ENCODE measurements at places on chromosomes 1 and 21.

DNA sequence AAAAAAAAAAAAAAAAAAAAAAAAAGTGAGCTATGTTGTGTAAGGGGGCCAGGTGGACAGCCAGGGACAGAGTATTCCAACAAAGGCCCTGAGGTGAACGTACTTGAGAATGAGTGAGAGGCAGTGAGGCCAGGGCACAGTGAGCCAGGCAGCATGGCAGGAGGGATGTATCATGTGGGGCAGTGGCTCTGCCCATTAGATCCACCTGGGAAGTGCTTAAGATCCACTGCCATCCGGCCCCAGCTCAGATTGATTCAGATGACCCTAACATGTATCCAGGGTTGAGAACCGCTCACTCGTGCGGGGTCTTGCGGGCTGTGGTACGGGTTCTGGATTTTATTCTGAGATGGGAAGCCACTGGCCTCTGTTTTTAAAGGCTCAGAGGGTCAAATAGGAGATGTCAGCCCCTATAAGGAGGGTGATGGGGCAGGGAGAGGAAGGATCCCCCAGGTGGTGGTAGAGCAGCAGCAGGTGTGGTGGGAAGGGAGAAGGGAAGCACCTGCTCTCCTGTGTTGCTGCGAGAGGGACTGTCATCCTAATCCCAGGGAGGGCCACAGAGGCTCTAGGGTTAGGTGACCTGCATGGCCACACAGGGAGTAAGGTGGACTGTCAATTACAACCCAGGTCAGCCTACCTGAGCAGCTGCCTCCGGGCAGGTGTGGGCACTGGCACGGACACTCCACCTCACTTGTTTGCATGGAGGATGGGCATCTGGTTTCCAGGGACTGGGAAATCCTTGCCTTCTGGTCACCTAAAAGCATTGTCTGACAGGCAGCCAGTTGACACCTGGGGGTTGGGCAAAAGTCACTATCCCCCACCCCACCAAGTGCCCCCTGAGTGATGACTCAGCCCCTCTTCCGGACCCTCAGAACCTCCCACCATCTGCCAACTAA lies 31.6 kb downstream of the CDK18 start:
- no peak for DNase-seq

DNA sequence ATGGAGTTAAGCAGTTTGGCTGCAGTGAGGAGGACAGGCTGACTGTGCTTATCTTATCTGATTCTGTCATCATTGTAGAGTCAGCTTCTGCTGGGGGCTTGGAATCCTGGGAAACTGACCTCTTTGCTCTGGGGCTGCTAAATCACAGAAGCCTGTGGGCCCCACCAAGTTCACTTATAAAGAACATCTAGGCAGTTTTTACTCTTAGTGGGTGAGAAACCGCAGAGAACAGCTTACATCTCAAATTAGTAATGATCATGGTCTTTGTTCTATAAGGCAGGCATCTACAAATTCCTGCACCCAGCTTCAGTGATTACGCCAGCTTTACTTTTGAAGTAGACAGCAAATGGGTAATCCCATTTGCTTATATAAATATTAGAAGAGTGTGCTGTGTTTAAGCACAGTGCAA lies 75.7 kb downstream of the ZC3H11B start:
- no peak for DNase-seq

DNA sequence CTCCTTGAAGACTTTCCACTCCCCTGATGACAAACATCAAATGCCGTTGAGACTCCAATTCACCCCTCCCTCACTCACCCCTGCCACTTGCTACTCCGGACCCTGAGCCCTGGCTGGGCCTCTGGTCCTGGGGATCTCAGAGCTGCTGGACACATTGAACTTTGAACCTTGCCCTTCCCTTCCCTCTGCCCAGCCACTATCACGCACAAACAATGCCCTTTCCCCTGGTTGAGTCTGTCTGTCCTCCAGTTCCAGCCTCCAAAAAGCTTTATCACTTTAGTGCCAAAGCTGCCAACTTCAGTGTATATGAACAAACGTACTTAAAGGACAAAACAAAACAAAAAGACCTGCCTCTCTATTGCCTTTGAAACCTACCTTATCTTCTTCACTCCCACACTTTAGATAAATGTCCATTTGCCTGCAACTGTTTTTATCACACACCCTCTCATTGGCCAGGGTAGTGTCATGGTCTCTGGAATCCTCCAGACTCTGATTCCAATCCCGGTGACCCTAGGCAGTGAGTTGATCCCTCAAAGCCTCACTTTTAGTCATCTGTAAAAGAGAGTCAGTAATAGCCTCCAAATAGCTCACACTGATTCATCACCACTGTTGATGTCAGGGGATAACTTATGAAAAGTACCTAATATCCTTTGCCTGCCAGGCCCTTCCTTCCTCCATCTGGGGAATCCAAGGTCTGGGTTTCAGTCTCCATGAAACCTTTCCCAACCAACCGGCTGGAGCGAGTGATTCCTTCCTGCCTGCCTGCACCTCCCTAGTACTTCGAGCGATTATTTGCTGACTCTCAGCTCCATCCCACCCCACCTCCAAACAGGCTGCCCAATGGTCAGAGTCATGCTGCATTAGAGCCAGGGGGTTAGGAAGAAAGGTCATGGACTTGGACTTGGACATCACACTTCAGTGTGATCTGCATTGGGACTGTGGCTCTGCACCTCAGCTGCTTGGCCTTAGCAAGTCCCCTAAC lies 15.9 kb upstream of the SPOCD1 start:
- no peak for DNase-seq

- no peak for DNase-seq
These were observed 156.0 kb upstream of the VAMP3 start for GRCh38 chr1:7615138-7615537.

DNA sequence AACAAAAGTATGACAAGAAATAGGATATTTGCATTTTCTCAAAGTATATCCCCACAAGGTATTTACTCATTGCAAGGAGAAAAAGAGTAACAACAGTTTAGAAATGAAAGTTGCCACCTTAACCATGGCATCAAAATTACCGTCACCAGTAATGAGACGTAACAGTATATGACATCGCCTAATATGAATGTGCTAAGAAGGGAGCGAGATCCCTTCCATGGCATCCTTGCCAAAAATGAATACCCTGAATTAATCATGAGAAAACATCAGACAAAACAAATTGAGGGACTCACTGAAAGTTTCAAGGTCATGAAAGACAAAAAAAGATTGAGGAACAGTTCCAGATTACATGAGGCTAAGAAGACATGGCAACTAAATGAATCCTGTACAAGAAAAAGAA lies 78.9 kb upstream of the MROH9 start:
- DNase-seq: no peak

Data from stimulated activated CD4-positive, alpha-beta T cell treated with anti-CD3 and anti-CD28 coated beads, Interleukin-4, amount 100 ng/mL, for 4 hours (primary cell).